ENCODE measurements at places on chromosomes 1 and 21.

GRCh38 chr1:162973381-162973795 is 95.8 kb upstream of the RGS4 start:
- no peak for DNase-seq

- no peak for DNase-seq
These were observed 32.0 kb downstream of the DUSP10 start for GRCh38 chr1:221709854-221710253.

GRCh38 chr1:24177161-24177560 is 9.9 kb downstream of the IFNLR1 start:
- no peak for DNase-seq

DNA sequence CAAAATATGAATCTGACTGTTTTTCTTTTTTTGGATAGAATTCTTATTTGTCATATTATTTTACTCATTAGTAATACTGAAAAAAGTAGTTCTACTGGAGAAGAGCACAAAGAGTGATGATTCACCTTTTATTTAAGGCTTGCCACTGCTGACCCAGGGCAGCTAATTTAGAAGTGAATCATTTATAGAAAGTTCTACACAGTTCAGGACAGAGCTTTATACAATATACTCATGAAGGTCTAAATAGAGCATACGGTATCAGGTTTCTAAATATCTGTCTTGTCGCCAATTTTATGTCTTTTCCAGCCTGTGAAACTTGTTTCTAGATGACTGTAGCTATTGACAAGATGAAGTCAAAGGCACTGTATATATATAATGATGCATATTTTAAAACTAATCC is 25.0 kb downstream of the GIPC2 start:
- no peak for DNase-seq

DNA sequence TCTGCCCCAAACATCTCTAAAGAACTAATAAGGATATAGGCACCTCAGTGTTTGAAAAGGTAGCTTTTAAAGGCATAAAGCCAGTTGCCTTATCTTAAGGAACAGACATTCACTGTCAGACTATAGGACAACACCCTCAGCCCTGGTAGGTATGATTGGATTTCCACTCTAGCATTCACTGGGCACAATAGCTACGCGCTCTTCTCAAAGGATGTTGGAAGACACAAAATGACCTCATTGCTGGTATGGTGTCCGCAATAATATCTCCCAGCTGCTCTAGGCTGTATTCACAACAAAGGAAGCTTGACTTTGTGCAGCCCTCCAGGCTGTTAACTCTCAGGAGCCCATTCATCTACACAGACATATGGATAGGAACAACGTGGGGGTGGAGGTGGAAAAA is 119.4 kb upstream of the CXADR start:
- DNase-seq, result no peak

DNA sequence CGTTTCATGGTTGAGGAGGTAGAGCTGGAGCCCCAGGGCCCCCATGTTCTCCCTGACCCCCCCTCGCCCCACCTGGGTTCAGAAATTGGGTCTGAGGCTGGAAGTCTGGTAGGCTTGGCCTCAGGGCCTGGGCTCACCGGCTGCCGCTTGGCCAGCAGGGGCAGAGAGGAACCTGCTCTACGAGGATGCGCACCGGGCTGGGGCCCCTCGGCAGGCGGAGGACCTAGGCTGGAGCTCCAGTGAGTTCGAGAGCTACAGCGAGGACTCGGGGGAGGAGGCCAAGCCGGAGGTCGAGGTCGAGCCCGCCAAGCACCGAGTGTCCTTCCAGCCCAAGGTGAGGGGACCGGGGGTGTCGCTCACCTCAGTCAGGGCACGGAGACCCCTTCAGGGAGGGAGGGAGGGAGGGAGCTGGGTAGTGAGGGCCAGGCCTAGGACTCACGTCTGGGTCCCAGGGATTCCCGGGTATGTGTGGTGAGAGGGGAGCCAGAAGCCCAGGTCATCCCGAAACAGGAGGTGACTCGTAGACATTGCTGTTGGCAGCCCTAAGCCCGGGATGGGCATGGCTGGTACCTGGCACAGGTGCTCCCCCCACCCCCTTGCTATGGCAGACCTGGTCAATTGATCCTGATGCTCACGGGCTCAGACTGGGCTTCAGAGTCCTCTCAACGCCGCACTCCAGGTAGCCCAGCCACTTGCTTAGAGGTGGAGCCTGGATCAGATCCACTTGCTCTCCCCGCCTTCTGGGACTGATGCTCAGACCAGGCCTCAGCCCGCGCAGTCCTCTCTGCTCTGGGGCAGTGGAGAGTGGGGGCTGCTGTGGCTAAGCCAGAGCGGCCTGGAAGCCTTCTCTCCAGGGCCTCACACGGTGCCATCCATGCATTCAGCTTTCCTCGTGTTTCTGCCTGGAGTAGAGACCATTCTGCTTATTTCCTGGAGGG is 68.4 kb downstream of the ARHGEF10L start:
- DNase-seq, result no peak

- no peak for DNase-seq
These were observed 75.5 kb downstream of the HIVEP3 start for GRCh38 chr1:41842993-41843755.

DNA sequence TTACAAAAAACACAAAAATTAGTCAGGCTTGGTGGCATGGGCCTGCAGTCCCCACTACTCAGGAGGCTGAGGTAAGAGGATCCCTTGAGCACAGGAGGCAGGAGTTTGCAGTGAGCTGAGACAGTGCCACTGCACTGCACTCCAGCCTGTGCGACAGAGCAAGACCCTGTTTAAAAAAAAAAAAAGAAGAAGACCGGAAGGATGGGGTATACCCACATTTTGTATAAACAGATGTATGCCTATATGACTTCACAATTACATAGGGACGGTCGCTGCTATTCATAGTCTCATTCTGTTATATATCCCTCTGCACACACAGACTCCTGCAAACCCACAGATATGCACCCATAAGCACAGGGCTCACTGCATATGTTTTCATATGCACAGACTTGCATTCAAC is 12.7 kb downstream of the LCK start:
- no peak for DNase-seq

- no peak for DNase-seq
These were observed 57.8 kb upstream of the ERRFI1 start for GRCh38 chr1:8083739-8084484.

GRCh38 chr1:169475806-169476387 is 9.8 kb downstream of the SLC19A2 start:
- no peak for DNase-seq

- DNase-seq, result no peak
These were observed 302.8 kb upstream of the VAMP3 start for GRCh38 chr1:7468248-7468647.

DNA sequence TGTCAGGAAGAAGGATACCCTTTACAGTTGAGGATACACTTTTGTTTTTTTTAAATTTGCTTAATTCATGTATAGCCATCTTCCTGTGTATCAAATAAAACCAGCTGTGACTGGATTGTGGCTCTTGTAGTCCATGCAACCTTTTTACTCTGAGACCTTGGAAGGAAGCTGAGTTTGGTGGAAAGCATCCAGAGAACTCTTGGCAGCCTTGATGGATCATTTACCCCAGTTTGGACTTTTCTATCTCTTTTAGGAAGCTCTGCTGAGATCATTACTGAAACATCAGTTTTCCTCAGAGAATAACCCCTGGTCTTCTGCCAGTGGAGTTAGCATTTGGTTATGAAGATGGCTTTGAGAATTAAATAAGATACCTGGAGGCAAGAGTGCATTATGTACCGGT is 21.2 kb upstream of the APOBEC4 start:
- DNase-seq, result no peak

DNA sequence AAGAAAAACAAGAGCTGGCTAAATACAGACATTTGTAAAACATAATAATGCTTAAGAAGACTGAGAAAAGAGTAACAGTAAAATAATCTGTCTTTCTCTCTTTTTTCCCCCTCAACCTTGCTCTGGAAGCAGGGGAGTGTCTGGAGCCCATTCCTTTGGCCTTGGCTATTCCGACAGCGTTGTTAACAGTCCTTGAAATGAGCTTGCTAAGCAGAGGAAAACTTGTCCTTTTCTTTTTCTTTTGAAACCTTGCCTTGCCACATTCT is 6.7 kb upstream of the CA6 start:
- DNase-seq, result no peak

DNA sequence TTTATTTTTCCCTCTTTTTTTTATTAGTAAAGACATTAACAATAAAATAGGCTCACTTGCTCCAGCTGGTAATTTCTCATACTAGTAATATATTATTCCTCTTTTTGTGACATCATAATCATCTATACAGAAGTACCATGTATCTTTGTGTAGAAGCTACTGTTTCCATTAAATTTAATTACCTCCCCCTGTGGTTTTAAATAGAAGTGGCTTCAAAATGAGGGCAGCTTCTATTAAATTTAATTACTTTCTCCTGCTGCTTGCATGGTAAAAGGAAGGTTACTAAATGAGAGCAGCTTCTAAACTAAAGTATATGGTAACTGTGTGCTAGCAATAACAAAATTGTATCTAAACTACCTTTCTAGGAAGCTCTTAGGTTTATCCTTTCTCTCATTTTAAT is 94.0 kb downstream of the DPYD start:
- DNase-seq, result no peak

DNA sequence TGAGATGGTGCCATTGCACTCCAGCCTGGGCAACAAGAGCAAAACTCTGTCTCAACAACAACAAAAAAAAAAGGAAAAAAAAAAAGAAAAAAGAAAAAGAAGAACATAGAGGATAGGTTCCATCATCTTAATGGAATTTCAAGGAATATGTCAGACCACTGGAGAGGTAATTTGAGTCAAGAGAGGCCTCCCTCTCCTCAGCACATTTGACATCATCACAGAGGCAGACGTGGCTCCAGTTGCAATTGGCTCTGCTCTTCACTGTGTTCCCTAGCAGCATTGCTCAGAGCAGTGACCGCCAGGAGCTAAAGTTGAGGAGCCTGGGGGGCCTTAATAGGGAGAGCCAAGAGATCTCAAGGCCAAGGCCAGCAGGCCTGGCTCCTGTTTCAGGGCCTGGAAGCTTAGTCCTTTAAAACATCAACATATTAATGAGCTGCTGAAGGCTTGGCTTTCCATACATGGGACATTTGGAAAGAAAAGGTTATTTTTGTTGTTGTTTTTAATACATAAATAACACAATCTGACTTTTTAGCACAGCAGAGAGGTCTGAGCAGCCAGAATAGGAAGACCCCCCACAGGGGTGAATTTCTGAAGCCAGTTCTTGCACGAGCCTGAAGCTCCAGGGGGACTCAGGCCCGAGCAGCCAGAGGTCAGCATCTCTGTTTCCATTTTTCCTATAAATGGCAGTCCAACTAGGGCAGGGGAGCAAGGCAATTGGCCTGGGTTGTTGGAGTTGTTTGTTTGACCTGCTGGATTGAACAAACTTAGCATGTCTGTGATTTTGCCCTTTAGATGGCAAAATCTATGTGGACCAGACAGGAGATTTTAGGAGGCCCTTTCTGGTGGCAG is 118.3 kb upstream of the FGGY start:
- no peak for DNase-seq

- DNase-seq, result no peak
These were observed 70.7 kb downstream of the MTR start for GRCh38 chr1:236865818-236866155.

DNA sequence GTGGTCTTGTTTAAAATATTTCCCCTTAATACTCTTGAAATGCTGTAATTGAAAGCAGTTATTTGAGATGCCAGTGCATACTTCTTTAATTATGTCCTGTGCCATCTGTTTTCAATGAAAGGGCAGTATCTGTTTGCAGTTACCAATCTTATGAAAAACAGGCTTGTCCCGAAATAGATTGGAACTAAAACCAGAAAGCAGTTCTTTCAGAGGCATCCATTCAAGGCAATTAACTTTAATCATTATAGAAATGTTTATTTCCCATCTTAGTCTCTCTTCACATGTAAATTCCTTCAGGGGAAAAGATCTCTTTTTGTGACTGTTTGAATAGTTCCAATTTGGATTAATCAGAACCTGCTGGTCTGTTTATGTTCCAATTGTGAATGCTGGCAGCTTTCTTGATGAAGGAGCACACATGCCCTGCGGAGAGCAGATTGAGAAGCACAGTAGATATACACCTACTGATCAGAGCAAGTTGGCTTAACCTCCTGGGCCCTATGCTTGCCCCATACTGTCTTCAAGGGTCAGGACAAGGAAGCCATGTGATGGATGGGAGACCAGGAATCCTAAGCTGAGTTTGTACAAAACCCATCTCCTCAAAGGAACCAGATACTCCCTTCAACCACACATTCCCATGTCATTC is 41.6 kb upstream of the MROH9 start:
- DNase-seq, result no peak

- DNase-seq, result no peak
These were observed 359.8 kb downstream of the DUSP10 start for GRCh38 chr1:221381910-221382623.

DNA sequence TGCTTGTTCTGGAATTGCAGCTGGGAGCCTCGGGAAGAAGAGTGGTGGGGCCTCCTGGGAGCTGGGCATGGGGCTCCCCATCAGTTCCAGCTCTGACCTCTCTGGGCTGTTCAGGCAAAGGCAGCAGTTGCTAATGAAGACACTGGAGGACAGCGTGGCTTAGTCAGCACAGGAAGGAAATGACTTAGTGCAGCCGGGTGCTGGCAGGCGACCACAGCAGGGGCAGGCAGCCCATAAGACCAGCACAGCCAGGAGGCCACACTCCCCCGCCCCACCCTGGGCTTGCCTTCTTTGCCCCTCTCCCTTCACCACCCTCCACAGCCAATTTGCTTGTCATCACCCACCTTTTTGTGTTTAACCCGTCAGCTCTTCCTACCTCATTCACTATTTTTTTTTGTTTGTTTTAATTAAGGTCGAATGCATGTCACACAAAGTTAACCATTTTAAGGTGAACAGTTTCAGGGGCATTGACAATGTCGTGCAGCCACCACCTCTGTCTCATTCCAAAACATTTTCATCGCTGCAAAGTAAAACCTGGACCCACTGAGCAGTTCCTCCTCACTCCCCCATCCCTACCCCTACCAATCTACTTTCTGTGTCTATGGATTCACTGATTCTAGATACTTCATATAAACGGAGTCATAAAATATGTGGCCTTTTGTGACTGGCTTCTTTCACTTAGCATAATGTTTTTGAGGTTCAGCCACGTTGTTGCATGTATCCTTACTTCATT is 10.9 kb downstream of the OLIG2 start:
- peak; percentile 43 for DNase-seq

DNA sequence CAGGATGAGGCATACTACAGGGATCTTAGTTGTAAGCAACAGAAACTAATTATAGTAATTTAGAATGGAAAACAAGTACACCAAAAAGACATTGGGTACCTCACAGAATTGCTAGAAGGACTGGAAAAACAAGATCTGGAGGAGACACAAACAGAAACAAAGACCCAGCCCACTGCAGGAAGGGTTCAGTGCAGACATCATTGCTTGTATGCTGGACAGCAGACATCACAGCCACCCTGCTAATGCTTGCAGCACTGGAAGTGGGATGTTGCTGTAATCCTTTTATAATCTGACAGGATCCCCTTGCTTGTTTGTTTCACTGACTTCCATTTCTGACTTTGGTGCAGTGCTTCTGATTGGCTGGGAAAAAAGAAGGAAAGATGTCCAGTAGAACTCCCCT is 111.4 kb upstream of the ZNF678 start:
- no peak for DNase-seq
